ENCODE measurements at places on chromosomes 12 and 14.

- DNase-seq: no peak
These were observed 6.1 kb upstream of the SRSF5 start for GRCh38 chr14:69760810-69761209.

DNA sequence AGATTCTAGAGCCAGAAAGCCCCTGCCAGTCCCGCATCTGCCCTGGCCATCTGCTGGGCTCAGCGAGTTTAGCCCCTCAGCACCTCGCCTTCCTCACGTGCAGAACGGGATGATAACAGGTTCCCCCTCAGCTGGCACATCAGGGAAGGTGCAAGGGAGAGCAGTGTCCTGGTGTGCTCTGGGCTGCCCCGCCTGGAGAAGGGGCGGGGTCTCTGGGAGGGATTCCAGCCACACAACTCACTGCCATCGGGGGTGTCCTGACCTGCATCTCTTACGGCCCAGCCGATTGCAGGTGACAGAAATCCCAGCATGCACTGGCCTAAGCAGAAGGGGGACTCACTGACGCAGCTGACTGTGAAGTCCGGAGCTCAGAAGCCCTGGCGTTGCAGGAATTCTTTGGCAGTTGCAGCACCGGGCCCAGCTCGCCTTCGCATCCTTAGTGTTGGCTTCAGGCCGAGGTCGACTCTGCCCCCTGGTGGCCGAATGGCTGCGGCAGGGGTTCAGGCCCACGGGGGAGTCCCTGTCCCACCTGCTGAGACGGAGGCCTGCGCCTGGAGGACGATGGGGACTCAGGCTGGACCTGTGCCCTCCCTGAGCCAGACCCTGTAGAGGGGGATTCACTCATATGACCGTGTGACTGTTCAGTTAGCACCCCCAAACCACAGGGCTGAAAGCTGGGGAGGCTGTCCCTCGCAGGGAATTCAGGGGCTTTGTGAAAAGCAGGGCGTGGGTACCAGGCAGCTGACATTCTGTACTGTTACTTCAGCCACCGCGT, 178.6 kb downstream of the ADGRD1 start:
- peak; percentile 16 for DNase-seq

DNA sequence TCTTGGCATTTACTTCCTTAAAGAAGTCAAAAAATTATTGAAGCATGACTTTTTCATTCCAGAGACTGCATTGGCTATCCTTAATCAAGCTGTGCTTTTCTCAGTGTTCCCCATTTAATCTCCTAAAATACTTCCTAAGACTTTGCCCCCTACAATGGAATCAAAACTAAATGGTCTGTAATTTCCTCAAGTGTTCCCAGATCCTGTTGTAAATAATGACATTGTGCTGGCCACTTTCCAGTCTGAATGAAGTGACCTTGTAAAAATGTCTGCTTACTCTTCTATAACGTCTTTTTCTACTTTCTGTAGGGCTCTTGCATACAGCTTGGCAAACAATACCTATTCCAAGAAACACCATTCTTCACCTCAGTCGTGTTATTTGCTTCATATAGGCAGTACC, 45.3 kb upstream of the MBIP start:
- no peak for DNase-seq

- no peak for DNase-seq
These were observed 139.2 kb downstream of the KICS2 start for GRCh38 chr12:64082866-64083268.

- DNase-seq: no peak
These were observed 65.5 kb upstream of the PRKD1 start for GRCh38 chr14:29993143-29993542.

- no peak for DNase-seq
These were observed 33.3 kb upstream of the BEGAIN start for GRCh38 chr14:100620255-100621100.

- DNase-seq: no peak
These were observed 96.1 kb downstream of the TMX1 start for GRCh38 chr14:51335961-51336723.

DNA sequence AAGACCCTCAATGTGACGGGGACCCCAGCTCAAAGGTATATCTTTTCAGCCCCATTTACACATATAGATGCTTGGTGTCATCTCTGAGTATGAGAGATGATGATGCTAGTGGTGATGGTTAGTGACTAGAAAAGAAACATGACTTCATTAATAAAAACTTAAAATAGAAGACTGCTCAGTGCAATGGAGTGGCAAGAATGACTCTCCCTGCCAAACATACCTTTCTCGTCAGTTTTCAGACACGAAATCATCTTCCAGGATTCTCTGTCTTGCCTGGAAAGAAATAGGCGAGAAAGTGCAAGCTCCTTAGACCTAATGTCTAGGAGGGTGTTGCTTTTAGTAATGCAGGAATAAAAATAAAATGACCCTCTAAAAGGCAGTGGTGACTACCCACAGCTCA, 71.7 kb downstream of the TPH2 start:
- peak; percentile 36 for DNase-seq

DNA sequence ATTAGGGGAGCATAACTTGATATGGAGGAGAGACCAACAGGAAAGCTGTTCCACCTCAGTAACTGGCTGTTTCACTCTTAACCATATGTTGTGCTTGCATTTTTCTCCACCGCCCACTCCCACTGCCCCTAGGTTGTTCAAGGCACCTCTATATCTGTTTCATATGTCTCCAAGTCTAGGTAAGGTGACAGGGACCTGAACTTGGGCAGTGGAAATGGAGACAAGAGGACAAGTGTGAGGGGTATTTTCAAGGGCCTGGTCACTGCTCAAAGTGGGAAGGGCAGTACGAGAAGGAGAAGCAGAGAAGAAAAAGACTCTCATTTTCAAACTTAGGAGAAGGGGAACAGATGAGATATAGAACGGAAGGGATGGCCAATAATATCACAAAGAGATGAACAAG, 3.1 kb downstream of the SLC38A1 start:
- DNase-seq: no peak

DNA sequence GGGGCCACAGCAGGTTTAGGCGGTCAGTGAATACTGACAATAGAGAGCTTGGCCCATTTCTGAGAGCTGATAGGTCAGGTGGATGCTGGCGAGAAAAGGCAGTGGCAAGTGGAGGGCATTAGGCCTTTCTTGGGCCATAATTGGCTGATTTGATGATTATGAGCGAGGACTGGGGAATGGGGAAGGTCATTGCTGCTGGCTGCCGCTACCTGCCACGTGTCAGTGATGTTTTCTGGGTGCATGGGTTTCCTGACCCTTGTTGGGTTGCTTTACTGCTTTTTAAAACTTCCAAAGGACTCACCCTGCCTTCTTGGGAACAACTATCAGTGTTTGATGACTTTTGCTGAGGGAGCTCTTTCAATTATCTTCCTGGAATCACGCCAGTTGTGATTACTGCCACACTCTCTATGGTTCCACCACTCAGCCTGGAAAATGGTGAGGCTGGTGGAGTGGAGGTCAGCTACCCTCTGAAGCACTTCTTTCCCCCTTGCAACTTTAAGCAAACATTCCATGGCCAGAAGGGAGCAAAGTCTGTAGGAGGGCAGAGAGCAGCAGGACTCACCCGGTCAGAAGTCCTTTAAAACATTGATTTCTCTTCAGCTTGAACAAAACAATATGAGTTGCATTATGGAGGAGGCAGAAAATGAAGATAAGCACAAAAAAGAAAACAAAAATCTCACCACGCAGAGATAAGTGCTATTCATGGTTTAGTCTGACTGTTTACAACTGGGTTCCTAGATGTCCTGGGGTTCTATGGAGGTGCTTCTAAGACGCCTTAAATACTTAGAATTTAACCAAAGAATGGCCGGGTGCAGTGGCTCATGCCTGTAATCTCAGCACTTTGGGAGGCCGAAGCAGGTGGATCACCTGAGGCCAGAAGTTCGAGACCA, 12.1 kb upstream of the SLC10A1 start:
- no peak for DNase-seq

- no peak for DNase-seq
These were observed 53.0 kb downstream of the MVK start for GRCh38 chr12:109626378-109627115.

DNA sequence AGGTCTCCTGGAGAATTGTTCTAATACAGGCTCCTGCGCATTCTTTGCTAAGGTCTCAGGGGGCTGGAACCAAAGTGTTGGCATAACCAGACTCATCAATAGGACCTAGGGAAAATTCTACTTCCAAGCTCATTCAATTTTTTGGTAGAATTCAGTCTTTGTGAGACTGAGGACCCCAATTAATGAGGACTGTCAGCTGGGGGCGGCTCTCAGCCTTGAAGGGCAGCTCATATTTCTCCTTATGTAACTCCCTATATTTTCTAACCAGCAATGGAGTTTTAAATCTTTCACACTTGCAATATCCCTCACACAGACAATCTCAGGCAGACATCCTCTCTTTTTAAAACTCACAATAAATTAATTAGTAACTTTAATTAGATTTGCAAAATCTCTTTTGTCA, 476.4 kb upstream of the LRFN5 start:
- no peak for DNase-seq

DNA sequence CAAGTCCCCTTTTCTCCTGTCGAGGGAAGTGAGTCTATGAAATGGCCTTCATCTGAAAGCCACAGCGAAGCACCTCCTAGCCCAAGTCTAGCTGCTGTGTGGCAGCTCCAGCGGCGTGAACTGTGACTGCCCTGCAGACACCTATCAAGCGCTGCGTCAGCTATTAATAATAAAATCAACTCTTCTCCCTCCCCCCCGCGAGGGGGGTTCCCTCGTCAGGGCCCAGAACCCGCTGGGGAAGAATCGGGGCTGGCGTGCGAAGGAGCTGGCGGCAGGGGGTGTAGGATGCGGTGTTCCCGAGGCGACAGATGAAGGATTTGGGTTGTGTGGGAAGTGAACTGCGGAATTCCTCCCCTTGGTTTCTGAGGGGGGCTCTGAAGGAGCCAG, 662 bp upstream of the ATP2A2 start:
- DNase-seq: no peak

DNA sequence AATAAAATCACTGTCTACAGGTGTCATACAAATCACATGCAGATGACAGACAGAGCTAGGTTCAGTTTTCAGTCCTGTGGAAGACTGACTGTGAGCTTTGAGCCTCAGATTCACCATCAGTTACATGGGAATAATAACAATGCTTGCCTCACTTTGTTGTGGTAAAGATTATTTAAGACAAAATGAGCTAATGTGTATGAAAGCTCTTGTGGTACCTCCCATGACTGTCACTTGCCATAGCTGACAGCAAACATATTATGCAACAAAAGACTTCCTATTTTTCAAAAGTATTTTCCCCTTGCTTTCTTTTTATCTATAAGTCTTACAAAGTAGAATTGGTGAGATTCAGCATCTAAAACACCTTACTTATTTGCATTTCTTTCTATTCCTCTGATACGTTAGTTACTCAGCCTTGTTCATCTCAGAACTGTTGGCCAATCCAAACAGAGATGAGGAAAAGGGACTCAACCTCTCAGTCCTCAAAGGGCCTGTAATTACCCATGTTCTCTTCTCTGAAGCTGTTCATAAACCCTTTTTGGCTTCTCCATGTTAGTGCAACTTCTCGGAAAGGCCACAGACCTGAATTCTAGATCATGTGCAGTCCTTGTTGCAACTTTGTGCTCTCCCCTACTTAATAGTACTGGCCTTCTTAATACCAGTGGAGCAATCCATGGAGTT, 8.8 kb upstream of the DDHD1 start:
- no peak for DNase-seq

- no peak for DNase-seq
These were observed 2.1 kb downstream of the TNS2 start for GRCh38 chr12:53051881-53052412.

- DNase-seq: no peak
These were observed 2.3 kb downstream of the PHETA1 start for GRCh38 chr12:111366583-111366982.

GRCh38 chr14:87899228-87899627, 93.8 kb downstream of the GALC start:
- DNase-seq: no peak

DNA sequence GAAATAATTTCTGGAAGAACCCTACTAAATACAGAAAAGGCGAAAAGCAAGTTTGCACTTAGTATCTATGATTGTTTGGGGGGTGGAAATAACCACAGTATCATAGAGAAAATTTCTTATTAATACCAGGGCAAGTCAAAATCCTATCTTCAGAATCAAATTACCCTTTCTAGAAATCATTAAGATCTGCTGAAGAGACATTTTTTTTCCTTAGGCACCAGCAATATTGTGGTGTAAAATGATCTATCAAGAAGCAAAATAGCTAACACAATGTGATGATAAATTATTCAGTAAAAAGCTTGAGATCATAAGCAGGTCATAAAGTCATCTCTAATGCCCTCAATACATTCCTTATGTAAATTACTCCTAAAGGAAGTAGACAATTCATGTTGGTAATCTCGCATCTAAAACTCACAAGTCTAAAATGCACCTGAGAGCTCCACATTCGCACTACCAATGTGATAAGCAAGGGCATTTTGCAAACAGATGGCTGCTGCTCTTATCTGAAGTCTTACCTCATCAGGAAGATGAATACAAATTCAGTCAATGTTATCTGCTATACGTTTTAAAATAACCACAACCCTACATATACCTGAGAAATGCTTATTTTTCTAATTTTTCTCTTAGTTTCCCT, 14.6 kb downstream of the HEATR5A start:
- no peak for DNase-seq

DNA sequence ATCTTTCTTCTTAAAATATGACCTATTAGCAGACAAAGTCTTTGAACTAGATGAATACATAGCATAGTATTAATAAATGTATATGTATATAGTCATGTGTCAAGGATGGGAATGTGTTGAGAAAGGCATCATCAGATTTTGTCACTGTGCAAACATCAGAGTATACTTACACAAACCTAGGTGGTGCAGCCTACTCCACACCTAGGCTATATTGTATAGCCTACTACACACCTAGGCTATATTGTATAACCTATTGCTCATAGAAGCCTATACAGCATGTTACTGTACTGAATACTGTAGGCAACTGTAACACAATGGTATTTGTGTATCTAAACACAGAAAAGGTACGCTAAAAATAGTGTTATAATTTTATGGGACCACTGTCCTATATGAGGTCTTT, 47.6 kb downstream of the PTPN21 start:
- no peak for DNase-seq

- DNase-seq: no peak
These were observed 25.7 kb downstream of the TRAF3 start for GRCh38 chr14:102802834-102803523.

GRCh38 chr12:131375972-131376345, 334.9 kb upstream of the SFSWAP start:
- DNase-seq: no peak

DNA sequence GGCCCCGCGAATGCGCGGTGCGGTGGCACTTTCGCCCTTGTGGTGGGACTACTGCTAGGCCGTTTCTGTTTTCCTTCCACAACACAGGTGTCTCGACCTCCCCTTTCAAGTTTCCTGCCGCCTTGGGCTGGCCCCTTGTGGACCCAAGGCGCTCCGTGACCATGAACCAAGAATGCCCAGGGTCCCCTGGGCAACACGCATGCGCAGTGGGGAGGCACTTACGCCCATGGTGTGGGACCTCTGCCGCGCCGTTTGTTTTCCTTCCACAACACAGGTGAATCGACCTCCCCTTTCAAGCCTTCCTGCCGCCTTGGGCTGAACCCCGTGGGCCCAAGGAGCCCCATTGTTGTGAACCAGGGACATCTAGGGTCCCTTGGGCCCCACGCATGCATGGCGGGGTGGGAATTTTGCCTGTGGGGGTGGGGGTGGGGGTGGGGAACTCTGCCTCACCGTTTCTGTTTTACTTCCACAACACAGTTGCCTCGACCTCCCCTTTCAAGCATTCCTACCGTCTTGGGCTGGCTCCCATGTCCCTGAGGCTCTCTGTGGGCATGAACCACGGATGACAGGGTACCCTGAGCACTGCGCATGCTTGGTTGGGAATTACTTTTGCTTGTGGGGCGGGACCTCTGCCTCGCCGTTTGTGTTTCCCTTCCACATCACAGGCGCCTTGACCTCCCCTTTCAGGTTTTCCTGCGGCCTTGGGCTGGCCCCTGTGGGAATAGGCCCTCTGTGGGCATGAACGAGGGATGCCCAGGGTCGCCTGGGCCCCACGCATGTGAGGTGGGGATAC, 355.1 kb downstream of the ALG10 start:
- no peak for DNase-seq

Data from AG04449 (cell line).